GM23248 (cell line): ENCODE measurements at places on chromosomes 12 and 14.

DNA sequence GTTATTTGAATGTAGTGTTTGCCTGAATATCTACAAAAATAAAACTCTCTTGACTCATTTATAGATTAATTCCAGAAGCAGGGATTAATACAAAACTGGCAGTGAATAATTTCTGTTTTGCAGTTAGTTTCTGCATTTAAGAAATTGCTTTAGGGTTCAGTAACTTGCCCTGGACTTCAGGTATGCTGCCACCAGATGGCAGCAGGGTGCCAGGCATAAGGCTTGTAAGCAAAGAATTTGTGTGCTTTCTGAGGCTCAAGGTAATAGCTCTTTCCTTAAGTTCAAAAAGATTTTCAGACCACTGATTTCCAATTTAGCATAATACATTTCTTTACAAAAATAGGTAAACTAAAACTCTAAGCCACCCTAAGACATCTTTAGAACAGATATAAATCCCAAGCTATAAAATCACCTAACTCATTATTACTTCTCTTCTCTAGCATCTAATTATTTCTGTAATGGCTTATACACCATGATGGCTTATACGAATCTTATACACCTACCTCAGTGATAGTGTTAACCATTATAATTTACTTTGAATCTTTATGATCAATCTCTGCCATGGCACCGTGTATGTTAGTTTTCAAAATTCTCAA is 398.3 kb downstream of the APAF1 start:
- H3K4me1 ChIP-seq = no peaks in the 10 kb centered on the region
- H3K27me3 ChIP-seq = no peaks in the 10 kb centered on the region; the same call in 1 of the 2 replicates
- H3K4me3 ChIP-seq = no peak overlapping the region

DNA sequence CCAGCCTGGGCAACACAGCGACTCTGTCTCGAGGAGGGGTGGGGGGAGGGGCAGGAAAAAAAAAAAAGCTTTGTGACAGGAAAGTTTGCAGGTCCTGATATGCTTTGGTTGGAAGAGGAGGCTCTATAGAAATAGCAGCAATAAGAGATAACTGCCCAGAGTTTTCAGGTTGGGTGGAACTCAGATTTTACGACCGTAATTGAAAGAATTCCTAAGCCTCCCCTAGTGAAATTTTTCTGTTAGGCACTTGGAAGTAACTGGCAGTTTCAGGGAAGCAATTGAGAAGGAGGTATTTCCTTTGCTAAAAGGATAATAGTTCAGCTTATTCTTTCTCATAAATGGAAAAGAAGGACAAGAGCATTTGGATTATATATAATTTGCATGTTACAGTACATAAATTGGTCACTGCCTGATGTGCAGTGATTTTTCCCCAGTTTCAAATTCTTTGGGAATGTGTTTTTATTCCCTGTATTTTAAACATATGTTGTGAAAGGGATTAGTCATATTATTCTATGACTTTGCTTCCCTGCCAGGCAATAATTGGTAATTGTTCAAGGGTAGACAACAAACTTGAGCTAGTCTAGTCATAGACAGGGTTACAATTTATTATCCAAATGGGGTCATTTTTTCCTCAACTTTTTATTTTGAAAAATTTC is 452.8 kb downstream of the AEBP2 start:
- H3K4me1 ChIP-seq = peaks cover 21% of the 10 kb centered on the region
- no peaks in the 10 kb centered on the region for H3K27me3 ChIP-seq
- no peak overlapping the region for H3K27ac ChIP-seq
- peak; percentile 38 for DNase-seq
- H3K4me3 ChIP-seq = no peak overlapping the region
- no peaks in the 10 kb centered on the region for H3K36me3 ChIP-seq

- H3K4me3 ChIP-seq = no peak overlapping the region
- no peaks in the 10 kb centered on the region for H3K36me3 ChIP-seq
- peak; percentile 55 for DNase-seq
- no peak overlapping the region for H3K27ac ChIP-seq
- no peaks in the 10 kb centered on the region for H3K4me1 ChIP-seq
These were observed 1176.7 kb upstream of the SEL1L start for GRCh38 chr14:82710267-82710841.

GRCh38 chr14:82449926-82450468 is 916.3 kb upstream of the SEL1L start:
- DNase-seq = no peak
- H3K4me1 ChIP-seq = no peaks in the 10 kb centered on the region
- H3K27ac ChIP-seq = no peak overlapping the region
- H3K36me3 ChIP-seq = no peaks in the 10 kb centered on the region

DNA sequence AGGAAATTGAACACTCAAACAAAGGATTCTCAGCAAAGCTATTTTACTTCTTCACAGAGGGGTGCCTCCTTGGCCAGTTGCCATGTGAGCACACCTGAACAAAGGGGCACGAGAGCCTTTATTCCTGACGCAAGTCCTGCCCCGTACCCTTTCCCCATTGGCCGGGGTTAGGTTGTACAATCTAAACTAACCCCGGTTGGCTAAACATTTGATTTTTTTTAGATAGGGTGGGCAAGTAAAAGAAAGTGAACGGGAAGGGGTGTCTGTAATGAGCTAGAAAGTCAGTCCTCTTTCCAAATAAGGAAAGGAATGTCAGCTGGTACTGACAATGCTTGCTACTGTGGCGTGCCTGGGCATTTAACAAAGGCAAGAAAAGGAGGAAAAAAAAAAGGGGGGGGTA is 135.5 kb upstream of the CDKN3 start:
- H3K36me3 ChIP-seq = no peaks in the 10 kb centered on the region
- H3K27ac ChIP-seq = no peak overlapping the region
- H3K4me3 ChIP-seq = no peak overlapping the region
- H3K4me1 ChIP-seq = peaks cover 10% of the 10 kb centered on the region
- no peak for DNase-seq
- peaks cover 8% of the 10 kb centered on the region; the same call in 1 of the 2 replicates for H3K27me3 ChIP-seq
